Activated naive CD4-positive, alpha-beta T cell treated with anti-CD3 and anti-CD28 coated beads, Interleukin-2, amount 50 U/mL, for 16 hours (primary cell): ENCODE measurements at places on chromosomes 6 and 20.

DNA sequence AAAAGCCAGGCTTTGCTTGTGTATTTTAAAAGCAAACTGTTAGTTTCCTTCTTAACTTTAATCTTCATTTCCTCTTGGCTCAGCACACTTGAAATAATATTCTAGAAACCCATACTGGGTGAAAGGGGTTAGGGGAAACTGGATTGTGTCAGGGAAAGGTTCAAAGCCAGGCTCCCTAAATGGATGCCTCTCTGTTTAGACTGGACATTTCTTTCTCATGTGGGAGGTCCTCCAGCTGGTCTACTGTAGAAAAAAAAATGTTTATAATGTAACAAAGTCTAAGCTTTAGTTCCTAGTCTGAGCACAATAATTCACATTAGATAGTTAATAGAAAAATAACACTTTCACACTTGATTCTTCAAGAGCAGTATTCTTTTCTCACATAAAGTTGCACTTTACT is 89.0 kb upstream of the AKIRIN2 start:
- DNase-seq, result no peak

DNA sequence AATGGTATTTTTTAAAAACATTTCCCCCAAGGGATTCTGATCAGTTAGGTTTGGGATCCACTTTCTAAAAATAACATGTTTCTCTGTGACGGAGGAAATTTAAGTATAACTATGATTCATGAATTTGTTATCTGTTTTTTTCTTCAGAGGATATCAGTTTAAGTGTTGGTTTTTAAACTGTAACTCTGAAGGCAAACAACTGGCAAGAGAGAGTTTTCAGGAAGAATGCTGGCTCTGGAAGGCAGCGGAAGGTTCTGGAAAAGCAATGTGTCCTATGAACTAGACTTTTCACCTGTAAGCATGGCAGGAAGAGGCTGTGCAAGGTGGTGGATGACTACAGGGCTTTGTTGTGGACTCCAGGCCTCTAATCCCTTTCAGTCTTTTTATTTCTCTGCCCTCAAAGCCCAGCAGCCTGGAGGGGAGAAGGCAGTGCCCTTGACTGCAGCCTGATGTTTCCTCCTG is 153.1 kb downstream of the GMPR start:
- DNase-seq, result no peak

DNA sequence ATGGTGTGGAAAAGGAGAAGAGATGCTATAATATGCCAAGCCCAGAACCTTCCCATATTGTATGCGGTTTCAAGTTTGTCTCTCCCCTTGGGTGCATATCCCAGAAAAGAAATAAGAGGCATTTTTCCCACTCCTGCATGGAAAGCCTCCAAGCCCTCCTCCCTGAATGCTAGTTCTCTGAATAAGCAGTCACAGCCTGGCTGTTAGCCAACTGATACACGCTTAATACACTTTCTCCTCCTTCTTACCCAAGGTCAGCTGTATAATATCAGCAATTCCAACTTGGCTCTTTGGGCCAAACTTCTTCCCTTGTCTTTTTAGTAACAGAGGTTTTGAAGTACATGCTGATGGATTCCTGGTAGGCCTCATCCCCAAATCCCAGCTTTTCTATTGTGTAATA is 440.1 kb downstream of the EPHA7 start:
- no peak for DNase-seq

GRCh38 chr20:50472693-50473664 is 37.2 kb upstream of the PTPN1 start:
- no peak for DNase-seq

DNA sequence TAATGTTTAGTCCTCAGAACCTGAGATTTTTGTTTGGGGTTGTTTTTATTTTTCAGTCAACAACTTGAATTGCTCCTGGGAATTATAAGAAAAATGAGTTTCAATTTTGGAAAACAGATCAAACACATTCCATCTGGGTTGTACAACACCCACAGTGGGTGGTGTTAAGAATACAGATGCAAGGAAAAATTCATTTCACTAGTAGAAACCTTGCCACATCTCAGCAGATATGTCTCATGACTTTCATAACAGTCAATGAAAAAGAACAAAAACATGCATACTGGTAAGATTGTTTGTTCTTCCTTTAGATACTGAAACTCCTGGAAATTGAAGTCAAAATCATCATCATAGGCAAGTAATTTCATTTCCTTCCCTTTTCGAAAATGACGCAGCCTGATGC is 78.9 kb downstream of the MOXD1 start:
- DNase-seq, result no peak

DNA sequence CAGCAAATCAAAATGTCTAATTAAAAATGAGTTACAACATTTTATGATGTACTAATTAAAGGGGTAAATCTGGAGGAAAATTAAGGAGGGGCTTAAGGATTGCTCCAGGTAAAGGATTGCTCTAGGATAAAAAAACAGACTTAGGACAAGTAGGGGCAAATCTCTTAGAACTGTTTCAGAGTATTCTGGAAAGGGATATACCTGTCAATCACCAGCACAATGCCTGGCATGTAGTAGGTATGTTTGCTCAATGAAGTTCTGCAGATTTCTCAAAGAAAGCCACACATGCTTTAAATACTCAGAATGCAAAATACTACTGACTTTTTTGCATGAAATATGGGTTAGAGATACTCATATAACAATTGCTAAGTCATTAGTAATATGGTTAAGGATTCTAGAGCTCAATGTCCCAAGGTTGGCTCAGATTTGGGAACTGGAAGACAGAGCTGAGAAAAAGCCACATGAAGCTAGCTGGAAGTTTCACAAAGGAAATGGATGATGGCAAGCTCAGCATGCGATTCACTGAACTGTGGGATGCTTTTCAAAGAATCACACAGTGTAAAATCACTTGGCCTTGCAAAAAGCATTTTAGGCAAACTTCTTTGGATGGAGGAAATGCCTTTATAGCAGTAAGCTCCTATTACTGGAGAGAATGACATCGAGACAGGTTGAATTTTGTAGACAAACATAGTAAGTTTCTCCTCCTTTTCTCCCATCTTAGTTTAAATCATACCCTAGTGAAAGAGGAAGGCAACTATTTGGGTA is 72.8 kb downstream of the MAP3K5 start:
- no peak for DNase-seq

DNA sequence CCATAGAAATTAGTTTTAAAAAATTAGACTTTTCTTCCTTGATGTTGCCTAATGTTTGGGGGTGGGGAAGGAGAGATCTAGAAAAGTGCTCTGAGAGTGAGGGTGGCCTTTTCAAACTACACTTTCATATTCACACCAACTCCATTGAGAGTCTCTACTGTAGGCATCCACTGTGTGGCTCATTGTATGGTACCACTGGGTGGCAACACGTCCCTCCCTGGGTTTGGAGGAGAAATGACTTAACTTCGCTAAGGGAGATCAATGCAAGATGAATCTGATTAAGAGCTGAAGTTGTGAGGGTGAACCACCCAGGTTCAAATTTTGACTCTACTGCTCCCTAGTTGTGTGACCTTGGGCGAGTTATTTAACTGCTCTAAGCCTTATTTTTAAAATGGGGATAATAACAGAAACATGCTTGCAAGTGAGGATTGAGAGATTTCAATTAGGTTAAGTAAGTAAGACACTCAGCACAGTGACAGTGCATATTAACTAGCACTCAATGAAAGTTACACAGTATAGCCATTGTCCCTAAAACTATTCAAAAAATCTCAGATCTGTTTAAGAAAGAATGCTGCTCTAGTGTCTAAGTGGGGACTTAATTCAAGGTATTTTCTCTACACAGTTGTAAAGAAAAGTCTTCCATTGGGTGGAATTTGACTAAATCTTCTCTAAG is 193.5 kb upstream of the CNR1 start:
- no peak for DNase-seq

- DNase-seq, result no peak
Measured at GRCh38 chr6:51099201-51099600, 280.5 kb downstream of the TFAP2B start.

- DNase-seq, result no peak
Measured at GRCh38 chr20:57658833-57659516, 38.7 kb upstream of the ZBP1 start.

GRCh38 chr6:135796643-135797305 is 54.7 kb upstream of the PDE7B start:
- no peak for DNase-seq

DNA sequence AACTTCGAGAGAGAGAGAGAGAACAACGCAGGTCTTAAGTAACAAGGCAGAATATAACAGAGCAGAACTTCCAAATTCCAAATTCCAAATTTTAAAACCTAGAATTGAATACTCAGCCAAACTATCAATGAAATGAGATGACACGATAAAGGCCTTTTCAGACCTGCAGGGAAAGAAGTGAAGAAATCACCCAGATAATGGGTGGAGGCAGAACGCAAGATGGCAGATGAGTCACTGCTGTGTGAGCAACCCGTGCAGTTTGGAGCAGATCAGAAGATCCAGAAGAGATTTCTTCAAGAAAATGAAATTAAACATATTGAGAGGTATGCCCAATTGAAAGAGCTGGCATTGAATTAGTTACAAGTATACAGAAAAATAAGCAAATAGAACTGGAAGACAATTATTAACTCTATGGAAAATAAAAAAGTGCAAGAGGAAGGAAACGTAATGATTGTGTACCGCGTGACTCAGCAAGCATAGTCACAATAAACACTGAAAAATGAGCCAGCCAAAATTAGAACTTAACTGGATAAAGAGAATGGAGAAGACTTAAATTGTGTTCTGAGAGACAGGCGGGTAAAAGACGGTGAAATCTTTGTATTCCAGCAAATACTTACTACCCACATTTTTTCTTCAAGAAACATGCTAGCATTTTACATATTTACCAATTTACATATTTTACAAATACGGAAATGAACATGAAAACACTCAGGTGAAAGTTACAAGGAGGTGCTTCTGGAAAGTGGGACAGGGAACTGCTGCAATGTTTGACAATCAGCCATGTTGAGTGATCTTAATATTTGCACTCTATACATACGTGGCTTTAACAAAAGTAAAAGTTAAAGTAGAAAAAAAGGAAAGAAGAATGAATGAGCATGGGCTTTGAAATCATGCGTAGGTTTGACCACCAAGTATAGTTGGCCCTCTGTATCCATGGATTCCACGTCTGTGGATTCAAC is 87.9 kb upstream of the CDYL start:
- DNase-seq, result no peak

DNA sequence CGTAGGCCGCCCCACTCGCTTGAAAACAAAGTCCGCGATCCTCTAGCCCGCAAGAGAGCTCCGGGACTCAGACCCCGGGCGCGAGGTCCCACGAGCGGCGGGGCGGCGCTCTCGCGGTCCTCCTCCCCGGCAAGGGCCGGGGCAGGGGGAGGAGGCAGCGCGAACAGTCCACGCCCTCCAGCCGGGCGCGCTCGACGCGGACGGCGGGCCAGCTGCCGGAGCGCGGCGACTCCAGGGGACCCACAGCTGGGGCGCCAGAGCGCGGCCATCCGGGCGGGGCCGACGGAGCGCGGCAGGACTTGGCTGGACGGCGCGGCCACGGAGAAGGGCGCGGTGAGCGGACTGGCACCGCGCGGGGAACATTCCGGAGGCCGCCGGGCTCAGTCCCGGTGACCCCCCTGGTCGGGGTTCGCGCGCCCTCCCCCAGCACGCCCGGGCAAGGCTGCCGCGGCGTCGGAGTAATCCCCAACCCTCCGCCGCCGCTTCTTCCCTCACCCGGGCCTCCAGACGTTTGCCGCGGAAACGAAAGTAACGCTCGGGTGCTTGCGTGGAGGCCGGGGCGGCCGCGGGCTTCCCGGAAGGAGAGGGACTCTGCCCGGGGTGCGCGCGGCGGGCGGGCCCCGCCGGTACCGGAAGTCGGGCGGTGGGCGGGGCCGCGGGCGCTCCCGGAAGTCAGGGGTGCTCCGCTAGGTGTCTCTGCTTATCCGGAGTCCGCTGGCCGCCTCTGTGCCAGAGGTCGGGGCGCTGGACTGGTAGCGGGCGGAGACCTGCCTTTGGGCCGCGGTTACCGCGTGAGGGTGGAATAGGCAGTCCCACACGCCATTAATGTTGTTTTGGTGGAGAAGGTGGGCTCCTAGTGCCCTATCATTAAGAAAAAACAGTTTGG is at the start of gene RIPK1:
TSS of gene RIPK1 (plus strand) at position 166 of the 886 bp plus-strand sequence. CDS start 8,330 bp downstream, outside the sequence.
- peak; percentile 95 for DNase-seq

DNA sequence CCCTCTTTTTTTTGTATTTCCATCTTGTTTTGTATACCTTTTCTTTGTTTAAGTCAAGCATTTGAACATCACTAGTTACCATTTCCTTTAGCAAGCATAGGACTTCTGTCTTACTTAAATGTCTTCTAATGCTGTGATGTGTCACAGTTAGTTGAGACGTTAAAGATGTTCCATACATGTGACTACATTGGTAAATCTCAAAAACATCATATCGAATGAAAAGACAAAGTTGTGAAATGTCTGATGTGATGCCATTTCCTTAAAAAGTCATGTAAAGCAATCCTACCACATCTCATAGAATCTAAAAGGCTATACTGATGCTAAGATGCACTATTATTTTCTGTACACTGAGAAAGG is 26.8 kb downstream of the SLC16A10 start:
- no peak for DNase-seq

- no peak for DNase-seq
Measured at GRCh38 chr6:89045576-89045975, 35.0 kb upstream of the PNRC1 start.

DNA sequence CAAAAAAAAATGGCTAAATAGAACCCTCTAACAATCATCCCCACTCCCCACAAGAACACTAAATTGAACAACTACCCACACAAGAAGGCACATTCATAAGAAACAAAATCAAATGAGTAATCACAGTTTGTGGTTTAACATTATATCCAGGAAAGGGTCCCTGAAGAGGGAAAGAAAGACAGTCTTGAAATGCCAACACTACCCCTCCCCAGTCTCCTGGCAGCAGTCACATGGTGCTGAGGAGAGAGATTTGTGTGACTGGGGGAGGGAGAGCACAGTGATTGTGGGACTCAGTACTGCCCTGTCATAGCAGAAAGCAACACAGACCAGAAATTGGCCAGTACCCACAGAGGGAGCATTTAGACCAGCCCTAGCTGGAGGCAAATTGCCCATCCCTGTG is 443.7 kb upstream of the BTBD3 start:
- DNase-seq, result no peak

DNA sequence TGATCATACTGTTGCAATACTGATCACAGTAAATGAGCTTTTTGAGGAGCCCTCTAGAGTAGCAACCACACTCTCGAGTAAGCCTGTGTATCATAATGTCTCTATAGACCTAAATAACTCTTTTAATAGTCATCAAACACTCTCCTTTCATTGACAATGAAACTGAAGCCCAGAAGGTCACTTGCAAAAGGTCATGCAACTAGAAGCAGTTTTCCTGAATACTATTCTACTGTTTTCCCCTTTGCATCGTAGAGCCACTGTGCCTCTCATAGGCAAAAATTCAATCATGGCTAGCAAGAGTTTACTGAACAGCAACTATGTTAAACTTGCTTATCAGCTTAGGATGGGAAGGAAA is 105.3 kb downstream of the HIVEP2 start:
- DNase-seq, result no peak

DNA sequence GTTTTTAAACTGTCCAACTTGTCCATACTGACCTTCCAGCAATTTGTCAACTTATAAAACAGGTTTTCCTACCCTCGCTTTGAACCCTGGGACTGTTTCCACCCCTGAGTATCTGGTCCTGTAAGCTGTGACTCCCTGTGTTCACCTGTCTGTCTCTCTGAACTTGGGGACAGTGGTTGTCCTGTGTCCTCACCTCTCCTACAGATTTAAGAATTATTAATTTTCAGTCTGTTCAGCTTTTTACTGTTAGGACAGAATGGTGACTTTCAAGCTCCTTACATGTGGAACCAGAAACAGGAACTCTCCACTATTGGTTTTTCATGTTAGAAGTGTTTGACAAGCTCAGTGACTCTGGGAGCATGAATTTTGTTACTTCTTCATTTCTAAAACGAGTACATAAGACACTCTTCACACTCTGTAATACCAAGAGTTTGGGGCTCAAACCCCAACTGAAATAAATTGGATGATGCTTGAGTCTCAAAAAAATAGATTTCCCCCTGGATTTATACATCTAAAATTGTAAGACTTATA is 713.9 kb downstream of the COL12A1 start:
- no peak for DNase-seq
